AG20443 (cell line): ENCODE measurements at places on chromosomes 3 and 15.

- peak; percentile 43 for DNase-seq
Measured at GRCh38 chr15:74384881-74385643, 17.6 kb upstream of the CYP11A1 start.

GRCh38 chr3:172101107-172101506 lies 61.7 kb downstream of the FNDC3B start:
- DNase-seq: no peak

GRCh38 chr3:31980530-31981205 lies 394 bp downstream of the OSBPL10 start:
- peak; percentile 15 for DNase-seq

GRCh38 chr15:59694779-59695178 lies 5.7 kb upstream of the BNIP2 start:
- DNase-seq: no peak

- DNase-seq: no peak
Measured at GRCh38 chr3:75101329-75102147, 487.1 kb upstream of the CNTN3 start.

DNA sequence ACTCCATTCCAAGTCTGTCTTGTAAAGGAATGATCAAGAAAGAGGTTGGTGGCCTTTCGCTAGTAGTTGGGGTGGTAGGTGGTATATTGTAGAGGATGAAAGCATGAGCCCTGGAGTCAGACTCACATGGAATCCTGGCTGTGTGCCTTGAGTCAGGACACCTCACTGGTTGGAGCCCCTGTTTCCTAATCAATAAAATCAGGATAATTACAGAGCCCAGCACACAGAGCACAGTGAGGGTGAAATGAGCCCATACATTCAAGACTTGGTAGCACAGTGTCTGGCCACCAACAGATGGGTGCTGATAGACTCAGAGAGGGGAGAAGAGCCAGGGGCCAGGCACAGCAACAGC lies 95.1 kb upstream of the MYZAP start:
- no peak for DNase-seq

DNA sequence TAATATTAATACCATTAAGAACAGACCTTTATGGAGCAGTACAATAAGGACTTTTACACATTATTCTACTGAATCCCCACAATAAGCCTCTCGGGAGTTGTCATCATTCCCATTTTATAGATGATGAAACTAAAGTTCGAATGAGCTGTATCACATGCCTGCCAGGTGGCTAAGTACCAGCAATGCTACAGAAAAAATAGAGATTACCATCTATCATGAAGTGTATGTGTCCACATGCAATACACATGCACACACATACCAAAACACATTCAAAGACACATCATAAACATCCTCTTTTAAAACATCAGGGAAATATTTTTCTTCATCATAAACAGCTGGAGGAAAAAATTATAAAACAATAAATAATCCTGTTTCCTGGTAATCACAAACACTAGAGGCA lies 136.6 kb downstream of the SUCLG2 start:
- DNase-seq: no peak

DNA sequence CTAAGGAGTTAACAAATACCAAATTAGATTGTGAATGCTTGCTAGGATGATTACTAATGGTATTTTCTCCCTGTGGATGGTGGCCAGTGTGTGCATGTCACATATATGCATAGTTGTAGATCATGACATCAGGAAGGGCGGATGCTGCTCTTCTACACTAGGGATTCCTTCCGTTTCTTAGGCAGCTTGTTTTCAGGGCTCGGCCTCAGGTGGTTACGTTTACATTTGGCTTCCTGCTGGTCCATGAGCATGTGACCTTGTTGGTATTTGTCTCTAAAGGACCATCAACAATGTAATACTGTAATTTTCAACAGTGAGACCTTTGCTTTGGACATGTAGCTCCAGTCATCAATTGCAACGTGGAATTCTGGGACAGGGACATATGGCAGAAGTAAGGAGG lies 221.4 kb downstream of the NR1D2 start:
- no peak for DNase-seq

- DNase-seq: no peak
Measured at GRCh38 chr3:89955156-89955555, 847.7 kb downstream of the EPHA3 start.

- no peak for DNase-seq
Measured at GRCh38 chr3:62922326-62922725, 47.1 kb upstream of the CADPS start.

- DNase-seq: no peak
Measured at GRCh38 chr3:165459111-165459510, 262.9 kb upstream of the SLITRK3 start.

GRCh38 chr15:70033529-70034140 lies 64.1 kb downstream of the TLE3 start:
- peak; percentile 80 for DNase-seq

- peak; percentile 68 for DNase-seq
Measured at GRCh38 chr3:50254577-50255250, 14.2 kb upstream of the SEMA3B start.

DNA sequence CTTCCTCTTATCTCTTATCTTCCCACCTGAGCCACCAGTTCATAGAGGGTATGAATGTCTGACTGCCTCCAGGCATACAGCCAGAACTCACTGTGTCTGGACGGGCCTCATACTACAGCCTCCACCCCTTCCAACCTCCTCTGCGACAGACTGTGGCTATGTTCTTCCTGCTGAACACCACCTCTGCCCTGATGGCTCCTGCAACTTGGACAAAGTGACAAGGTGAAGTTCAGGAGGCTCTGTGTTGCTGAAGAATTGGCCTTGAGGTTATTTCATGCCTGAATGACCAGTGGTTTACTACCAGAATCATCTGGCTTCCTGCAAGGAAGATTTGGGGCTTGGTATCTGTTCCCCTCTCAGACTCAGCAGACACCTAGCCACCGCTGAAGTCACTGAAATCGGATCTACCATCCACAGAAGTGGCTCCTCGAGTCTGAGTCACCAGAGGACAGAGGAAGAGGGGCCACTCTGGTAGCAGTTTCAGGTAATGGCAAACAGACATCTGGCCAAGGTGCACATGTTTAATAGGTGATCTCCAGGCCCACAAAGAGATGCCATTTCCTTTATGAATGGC lies 14.2 kb upstream of the ULK3 start:
- no peak for DNase-seq

DNA sequence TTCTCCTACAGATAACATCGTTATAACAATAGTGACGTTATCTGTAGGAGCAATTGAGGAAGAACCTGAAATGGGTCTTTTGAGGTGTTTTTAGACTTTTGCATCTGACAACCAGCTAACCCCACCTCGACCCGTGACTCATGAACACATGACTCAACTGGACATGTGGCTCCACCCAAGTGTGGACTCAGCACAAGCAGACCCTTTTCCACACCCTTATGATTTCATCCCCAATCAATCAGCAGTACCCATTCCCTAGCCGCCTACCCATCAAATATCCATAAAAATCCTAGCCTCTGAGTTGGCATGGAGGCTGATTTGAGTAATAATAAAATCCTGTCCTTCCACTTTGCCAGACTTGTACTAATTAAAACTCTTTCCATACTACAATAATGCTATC lies 255.4 kb downstream of the ARPP21 start:
- DNase-seq: no peak

- no peak for DNase-seq
Measured at GRCh38 chr3:58749948-58750347, 83.4 kb upstream of the FAM3D start.

- peak; percentile 32 for DNase-seq
Measured at GRCh38 chr3:87167628-87168456, 59.3 kb upstream of the CHMP2B start.

DNA sequence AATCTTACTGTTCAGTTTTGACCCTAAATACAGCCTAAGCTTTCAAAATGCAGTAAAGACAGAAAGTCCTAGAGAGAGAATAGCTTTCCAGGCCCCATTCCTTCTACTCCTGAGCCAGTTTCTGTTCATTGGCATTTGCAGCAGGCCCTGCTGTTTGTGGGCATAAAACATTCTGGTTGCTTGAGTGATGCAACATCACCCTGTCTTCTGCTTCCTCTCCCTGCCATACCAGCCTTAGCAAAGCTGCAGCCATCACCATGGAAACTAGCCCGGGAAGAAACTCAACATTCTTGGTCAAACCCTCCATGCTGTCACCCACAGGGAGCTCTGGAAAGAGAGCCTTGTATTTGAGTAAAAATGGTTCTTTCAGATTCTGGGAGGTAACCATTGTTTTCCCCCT lies 325.7 kb downstream of the MAGI1 start:
- DNase-seq: peak; percentile 85

- DNase-seq: no peak
Measured at GRCh38 chr3:144096016-144096415, 124.4 kb downstream of the DIPK2A start.

- DNase-seq: no peak
Measured at GRCh38 chr3:101989578-101990200, 140.4 kb downstream of the NFKBIZ start.

GRCh38 chr3:170078620-170079281 lies 41.0 kb downstream of the GPR160 start:
- DNase-seq: no peak

DNA sequence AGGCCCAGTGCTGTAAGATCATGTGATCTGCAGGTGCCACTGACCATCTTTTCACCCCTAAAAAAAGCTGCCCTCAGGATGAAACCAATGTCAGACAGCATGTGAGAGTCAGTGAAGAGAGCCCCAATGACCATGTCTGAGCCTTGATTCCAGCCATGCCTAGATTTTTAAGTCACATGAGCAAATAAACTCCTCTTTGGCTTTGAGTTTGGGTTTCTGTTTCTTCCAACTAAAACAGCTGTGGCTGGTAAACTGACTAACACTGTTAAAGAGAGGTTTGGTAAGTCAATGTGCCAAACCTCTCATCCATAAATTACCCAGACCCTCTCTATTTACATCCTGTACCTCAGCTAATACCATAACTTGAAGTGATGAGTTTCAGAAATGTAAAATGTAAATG lies 8.3 kb downstream of the MYO5A start:
- DNase-seq: no peak

DNA sequence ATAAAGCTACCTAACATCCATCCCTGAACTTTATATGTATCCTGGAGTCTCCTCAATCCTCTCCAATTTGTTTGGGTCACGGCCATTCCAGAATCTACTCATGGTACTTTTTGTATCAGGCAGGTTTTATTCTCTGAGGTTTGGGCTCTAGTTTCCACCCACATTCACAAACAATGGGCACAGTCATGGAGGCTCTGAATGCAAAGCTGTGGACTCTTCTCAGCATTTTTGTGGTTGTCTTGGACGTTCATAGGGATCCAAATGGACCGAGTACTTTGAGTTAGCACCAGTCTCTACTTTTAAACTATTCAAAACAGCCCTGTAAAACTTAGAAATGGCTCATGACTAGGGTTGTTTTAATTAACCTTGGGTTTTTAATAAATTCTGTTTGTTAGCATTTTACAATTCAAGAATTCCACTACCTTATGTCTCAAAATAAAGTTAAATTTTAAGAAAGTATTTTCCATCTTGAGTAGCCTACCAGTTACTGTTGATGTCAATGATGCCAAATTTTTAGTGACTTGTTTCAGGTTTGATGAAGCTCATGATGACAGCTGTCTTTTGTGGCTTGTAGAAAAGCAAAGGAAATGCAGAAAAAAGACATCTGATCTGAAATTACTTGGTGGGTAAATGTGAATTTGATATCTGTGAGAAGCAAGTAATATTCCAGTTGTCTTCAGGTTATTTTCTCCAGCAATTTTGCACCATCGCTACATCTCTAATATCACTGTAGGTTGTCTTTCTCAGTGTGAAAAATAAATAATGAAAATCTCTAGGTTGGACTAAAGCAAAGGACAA lies 275.7 kb upstream of the THBS1 start:
- DNase-seq: no peak

GRCh38 chr3:150775001-150775599 lies 12.1 kb upstream of the SIAH2 start:
- peak; percentile 65 for DNase-seq

GRCh38 chr3:174101244-174101643 lies 703.7 kb downstream of the NLGN1 start:
- DNase-seq: no peak

DNA sequence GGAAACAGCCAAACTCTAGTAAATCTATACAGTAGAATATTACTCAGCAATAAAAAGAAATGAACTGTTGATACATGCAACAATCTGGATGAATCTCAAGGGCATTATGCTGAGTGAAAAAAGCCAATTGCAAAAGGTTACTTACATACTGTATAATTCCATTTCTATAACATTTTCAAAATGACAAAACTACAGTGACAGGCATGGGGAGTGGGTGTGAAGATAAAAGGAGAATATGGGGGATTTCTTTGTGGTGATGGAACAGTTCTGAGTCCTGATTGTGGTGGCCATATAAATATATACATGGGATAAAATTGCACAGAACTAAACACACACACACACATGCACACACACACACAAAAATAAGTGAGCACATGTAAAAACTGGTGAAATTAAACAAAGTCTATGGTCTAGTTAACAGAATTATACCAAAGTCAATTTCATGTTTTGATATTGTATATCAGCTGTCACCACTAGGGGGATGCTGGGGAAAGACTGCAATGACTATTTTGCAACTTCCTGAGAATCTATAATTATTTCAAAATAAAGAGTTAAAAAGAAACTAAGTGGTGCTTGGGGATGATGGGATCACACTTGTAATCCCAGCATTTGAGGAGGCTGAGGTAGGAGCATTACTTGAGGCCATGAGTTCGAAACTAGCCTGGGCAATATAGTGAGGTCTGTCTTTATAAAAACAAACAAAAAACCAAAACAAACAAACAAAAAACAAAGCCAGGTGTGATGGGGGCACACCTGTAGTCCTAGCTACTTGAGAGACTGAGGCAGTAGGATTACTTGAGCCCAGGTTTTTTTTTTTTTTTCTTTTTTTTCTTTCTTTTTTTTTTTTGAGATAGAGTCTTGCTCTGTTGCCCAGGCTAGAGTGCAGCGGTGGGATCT lies 66.0 kb downstream of the SPTSSB start:
- DNase-seq: peak; percentile 45

GRCh38 chr3:180595559-180595935 lies 6.4 kb upstream of the TTC14 start:
- no peak for DNase-seq

- DNase-seq: no peak
Measured at GRCh38 chr3:18008706-18009368, 266.4 kb upstream of the TBC1D5 start.

DNA sequence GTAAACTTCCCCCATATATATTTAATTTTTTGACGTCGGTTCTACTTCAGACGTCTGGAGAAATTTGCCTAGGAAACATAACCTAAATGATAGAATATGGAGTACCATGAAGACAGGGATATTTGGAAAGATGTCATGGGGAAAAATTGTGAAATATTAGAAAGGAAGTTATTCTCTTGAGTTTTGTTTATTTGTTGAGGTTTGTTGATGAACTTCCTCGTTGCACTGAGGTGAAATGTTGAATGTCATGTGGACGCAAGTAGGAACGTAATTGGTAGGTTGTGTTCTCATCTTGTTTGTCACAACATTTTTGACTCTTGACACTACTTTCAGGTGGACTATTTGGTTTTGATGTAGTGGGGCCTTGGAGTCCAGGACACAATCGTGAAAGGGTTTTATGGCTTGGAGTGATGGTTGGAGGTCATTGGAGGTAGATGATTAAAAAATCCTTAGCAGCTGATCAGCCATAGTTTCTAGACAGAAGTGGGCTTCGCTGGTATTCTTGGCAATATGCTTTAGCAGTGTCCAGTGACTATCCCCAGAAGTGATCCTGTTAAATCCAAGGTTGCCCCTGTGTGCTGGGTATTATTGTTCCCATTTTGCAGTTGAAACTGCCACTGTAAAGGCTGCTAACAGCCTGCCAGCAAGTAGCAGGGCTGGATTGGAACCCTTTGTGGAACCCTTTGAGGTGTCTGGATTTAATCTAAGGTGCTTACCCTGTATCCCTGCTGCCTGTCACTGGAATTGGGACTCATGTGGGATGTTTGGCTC lies 1.5 kb downstream of the ABHD5 start:
- DNase-seq: no peak
